ENCODE measurements at places on chromosomes 2 and 18.

GRCh38 chr2:105604938-105605337 lies 139.8 kb upstream of the NCK2 start:
- DNase-seq = no peak

GRCh38 chr2:68107475-68107874 lies 44.7 kb upstream of the C1D start:
- no peak for DNase-seq

DNA sequence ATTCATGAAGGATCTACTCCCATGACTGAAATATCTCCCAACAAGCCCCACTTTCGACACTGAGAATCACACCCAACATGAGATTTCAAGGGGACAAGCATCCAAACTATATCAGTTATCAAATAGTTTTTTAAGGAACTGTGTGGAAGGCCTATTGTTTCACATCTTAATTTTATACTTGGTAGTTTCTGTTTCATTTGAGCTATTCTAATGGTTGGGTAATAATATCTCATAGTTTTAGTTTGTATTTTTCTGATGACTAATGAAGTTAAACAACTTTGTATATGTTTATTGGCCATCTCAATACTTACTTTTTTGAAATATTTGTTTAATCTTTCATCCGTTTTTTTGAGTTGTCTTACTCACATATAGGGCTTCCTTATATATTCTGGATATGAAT lies 135.0 kb downstream of the SCG2 start:
- DNase-seq = no peak

- DNase-seq = no peak
These were observed 101.6 kb downstream of the PIEZO2 start for GRCh38 chr18:11047817-11048216.

- no peak for DNase-seq
These were observed 113.2 kb upstream of the ZSWIM2 start for GRCh38 chr2:186962085-186962747.

- DNase-seq = no peak
These were observed 34.0 kb downstream of the CCDC195 start for GRCh38 chr2:224682134-224682533.

- no peak for DNase-seq
These were observed 89.9 kb downstream of the UBE2E3 start for GRCh38 chr2:181070119-181070835.

DNA sequence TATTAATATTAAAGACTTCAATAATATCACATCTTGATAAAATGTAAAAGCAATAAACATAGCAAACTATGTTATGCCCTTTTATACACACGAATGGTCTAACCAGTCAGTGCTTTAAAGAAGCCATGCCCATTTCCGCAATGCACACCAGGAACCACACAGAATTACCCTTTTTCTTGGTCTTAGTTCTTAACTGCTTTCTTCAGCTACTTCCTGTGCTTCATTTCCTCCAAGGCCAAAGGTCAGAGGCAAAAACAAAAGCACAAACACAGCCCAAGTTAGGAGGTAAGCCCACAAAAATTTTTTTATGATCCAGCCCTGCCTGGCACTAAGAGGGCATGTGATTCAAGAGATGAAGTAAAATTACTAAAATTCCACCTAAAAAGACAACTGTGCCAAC lies 267.2 kb downstream of the FBXO15 start:
- DNase-seq = no peak

DNA sequence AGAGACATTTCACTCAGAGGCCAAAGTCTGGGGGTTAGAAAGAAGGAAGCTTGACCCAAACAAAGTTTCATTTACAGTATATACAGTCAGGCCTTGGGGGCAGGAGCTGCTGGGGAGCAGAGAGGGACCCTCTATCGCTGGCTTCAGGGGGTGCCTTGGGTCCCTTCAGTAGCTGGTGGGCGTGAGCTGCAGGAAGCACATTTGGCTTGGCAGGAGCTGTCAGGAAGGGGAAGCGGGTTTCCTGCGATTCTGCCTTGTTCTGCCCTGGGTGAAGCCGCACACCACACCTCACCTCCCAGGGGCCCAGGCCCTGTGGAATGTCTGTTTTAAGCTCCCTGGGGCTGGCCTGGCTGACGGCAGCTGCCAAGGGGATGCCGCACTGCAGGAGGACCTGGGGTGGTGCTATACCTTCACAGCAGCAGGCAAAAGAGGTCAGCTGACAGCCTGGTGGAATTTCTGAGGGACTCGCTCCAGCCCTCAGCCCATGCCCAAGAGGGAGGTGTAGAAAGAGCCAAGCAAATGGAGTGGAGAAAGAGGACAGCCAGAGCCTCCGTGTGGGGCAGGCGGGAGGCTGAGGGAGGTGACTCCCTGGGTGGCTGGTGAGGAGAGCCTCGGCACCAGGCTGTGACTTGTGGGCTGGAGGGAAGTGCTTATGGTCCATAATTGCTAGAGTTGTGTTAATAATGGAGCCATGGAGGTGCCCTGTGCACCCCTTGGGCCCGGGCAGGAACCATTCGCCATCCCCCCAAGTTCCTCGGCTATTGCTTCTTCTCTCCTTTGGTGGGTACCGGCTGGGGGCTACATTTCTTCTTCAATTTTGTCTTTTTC lies 43.9 kb downstream of the PSD4 start:
- no peak for DNase-seq

DNA sequence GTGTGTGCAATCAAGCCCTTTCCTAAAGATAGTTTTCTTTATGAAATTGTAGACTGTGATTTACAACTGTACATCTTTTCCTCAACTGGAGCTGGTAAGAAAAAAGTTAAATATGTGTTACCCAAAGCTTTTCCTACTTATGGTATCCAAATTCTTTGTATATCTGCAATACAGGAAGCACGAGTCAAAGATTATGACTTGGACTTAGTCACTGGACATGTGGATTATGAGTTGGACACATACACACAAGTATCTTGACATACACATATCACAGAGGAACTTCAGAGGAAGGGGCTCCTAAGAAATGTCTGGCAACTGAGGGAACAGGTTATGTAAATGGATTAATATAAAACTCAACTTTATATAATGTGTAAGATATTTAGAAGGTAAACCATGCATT lies 35.2 kb downstream of the PRELID3A start:
- DNase-seq = no peak

DNA sequence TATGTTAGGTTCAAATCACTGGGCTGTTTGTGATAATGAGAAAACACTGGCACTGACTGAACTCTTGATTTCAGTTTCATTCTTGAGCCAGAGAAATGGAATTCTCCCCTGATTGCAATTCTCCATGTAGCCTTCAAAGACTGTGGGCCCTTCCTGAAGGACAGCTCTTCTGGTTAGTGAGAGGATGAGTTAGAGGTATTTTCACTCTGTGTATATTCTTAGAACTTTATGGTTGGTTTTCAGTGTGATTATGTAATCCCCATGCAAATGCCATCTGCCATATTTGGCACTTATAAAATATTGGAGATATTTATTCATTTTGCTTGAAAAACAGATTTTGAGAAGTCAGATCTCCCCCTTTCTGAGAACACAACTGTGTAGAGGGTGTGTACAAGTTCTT lies 323.7 kb downstream of the SLC4A3 start:
- DNase-seq = no peak

GRCh38 chr2:152611458-152612231 lies 105.6 kb downstream of the PRPF40A start:
- no peak for DNase-seq

DNA sequence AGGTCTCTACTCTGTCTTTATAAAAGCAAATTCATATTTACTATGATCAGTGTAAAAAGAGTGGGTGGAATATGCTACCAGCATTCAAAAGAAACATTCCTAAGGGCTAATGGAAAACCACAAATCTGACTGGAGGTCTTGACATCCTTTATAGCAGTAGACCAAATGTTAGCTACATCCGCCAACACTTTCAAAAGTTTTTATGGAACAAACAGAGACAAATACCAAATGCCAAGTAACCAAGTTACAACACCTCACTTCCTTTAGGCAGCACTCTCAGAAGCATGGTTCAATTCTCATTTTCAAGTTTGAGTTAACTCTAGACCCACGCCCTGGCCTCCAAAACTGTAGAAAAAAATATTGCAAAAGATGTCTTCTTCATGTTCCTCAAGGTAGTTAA lies 78.3 kb upstream of the SETBP1 start:
- DNase-seq = no peak

DNA sequence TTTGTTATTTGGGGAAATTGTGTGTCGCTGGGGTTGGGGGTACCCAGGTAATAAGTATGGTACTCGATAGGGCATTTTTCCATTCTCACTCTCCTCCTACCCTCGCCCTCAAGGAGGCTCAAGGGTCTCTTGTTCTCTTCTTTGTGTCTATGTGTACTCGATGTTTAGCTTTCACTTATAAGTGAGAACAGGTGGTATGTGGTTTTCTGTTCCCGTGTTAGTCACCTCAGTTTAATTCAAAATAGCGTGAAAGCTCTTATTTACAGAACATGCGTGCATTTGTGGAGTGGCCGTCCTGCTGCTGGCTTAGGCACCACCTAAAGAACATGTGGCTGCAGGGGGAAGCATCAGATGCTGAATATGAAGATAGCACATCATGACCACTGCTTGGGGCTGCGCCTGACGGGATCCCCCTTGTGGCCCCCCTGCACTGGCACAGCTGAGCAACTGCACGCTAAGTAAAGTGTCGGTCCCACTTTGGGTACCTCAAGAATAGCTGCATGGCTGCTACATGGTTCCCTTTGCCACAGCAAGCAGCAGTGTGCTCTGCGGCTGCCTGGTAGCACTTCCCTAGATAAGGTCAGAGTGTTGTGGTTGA lies 569.0 kb downstream of the DCDC2C start:
- DNase-seq = no peak

DNA sequence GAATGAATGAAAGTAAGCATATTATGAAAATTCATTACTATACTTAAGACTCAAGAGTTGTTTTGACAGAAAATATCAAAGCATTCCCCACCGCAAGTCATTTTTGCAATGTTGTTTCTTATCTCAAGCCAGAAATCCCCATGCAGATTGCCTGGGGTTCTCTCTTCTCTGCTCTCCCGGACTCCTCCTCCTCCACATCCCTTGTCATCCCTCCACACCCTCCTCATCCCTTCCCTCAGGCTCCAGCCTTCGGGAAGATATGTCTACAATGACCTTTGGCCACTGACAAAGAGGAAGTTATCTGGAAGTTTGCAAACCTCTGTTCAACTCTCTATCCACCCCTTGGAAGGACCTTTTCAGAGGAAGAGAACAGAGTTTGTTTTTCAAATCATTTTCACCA lies 11.9 kb downstream of the TFCP2L1 start:
- DNase-seq = no peak

GRCh38 chr2:105141099-105141614 lies 100.4 kb upstream of the GPR45 start:
- no peak for DNase-seq

DNA sequence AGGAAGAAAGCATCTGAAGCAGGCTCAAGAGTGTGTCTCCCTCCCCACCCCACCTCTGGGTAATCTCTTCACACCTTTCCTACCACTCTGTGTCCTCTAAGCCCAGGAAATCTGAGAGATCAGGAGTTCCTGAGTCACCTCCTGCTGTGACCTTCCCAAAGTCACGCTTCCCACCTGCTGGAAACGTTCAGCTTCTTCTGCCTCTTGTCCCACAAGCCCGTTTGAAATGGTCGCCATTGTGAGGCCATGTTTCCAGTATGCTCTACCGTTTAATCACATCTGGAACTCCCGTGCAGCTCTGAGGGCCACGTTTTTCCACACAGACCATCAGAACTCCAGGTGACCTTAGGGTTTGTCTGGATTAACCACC lies 25.9 kb downstream of the GREB1 start:
- no peak for DNase-seq

- no peak for DNase-seq
These were observed 65.7 kb upstream of the SERPINE2 start for GRCh38 chr2:224104668-224105386.

DNA sequence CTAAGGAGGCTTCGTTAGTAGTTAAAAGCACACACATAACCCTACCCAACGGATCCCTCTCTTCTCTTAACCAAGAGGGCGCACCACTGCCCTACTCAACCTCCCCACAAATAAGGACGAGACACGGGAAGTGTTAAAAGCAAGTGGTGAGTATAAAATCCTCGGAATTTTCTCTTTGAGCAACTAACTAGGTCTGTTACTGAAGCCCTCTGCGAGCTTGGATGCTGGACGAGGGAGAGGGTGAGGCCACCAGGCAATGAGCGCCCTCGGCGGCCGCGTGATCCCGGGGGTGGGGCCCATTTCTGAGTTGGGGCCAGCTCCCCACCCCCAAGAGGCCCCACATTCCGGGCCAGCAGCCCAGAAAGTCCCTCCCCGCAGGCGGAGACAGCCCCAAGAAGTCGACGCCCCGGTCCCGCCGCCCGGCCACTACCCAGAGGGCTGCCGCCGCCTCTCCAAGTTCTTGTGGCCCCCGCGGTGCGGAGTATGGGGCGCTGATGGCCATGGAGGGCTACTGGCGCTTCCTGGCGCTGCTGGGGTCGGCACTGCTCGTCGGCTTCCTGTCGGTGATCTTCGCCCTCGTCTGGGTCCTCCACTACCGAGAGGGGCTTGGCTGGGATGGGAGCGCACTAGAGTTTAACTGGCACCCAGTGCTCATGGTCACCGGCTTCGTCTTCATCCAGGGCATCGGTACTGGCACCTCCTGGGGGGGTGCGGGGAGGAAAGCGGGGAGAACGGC lies at the start of gene CYBRD1:
Gene CYBRD1 (plus strand): TSS at position 423 of the 736 bp plus-strand sequence. CDS start 72 bp downstream, at position 495.
- DNase-seq = no peak

DNA sequence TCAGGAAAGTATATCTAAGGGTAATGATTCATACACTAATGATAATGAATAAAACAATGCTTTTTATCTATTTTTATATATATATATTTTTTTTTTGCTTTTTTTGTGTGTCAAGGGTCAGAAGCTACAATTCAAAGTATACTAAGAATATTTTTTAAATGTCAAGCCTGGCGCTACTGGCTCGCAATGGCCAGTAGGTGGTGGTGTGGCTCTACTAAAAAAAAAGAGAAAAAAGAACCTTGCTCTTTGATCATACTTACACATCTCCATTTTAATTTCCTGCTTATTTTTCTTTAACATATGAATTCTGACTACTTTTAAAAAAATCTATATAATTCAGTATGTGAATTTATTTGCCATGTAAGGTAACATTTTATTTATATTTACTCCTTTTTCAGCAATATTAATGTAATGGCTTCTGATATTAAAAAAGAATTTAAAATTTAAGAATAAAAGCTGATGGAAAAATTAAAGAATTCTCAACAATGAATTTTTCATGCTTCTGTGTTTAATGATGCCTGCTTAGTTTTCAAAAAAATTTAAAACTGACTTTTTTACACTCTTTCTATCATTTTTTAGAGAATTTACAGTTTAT lies 232.9 kb downstream of the GULP1 start:
- no peak for DNase-seq

Data from stimulated activated CD4-positive, alpha-beta T cell treated with anti-CD3 and anti-CD28 coated beads, Interleukin-1b, Interleukin-23, amount 100 ng/mL, for 4 hours (primary cell).